Stimulated activated CD4-positive, alpha-beta T cell treated with anti-CD3 and anti-CD28 coated beads, Interleukin-4, amount 100 ng/mL, for 1 hour (primary cell): ENCODE measurements at places on chromosomes 12 and 14.
A peak's percentile ranks its signal among the peaks of the same experiment; 100 is the strongest.

DNA sequence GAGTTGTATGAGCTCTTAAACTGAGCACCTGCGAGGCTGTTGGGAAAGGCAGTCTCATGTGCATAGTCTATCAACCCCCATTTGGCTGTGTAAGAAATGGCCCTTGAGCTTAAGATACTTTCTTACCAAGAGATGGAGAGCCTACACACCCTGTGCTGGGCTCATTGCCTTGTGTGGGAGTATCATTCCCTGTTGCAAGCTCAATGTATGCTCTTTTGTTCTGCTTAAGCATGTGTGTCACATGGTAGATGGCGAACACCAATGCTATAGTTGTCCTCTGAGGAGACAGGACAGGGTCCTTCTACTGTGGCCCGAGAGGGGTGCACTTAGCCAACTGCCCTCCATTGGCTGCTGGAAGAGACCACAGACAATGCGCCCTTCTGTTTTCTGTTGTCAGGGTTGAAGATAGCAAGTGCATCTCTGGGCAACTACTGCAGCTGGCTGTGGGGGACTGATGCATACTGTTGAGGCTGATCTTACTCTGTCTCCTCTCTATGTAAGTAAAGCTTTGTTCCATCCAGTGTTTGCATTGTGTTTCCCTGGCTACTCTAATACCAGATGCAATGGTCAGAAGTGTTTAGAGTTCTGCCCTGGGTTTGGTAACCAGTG lies 79.5 kb downstream of the PTPRB start:
- DNase-seq = no peak

GRCh38 chr14:96634896-96635295 lies 132.7 kb downstream of the PAPOLA start:
- DNase-seq = no peak

GRCh38 chr12:103020839-103021238 lies 63.4 kb downstream of the ASCL1 start:
- no peak for DNase-seq

DNA sequence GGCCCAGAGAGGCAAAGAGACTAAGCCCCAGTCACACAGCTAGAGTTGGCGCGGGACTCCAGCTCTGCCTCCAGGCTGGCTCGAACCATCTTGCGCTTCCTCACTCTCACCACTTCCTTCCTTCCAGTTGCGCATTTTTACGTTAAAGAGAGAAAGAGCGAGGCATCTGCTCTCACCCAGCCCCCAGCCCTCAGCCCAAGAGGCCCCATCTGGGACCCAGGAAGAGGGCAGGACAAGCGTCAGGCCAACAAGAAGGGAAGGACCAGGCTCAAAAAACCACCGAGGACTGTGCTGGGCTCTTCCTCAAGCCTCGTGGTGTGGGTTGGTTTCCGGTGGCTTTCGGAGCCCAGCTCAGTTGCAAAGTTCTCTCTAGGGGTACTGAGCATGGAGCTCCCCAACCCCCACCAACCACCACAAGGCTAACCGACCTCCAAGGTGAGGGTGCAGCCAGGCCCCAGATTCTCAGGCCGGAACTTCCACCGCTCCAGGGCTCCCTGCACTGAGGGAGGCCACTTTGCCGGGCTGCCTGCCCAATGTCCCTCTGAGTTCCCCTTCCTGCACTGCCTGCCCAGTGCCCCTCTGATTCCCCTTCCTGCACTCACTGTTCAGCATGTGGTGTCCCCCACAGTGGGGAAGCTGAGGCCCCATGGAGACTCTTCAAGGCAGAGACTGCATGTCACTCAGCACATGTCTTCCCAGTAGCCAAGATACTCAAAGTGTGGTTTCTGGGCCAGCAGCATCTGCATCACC lies 35.9 kb downstream of the TESC start:
- no peak for DNase-seq

GRCh38 chr12:112419297-112420133 lies 768 bp downstream of the PTPN11 start:
- DNase-seq = no peak

DNA sequence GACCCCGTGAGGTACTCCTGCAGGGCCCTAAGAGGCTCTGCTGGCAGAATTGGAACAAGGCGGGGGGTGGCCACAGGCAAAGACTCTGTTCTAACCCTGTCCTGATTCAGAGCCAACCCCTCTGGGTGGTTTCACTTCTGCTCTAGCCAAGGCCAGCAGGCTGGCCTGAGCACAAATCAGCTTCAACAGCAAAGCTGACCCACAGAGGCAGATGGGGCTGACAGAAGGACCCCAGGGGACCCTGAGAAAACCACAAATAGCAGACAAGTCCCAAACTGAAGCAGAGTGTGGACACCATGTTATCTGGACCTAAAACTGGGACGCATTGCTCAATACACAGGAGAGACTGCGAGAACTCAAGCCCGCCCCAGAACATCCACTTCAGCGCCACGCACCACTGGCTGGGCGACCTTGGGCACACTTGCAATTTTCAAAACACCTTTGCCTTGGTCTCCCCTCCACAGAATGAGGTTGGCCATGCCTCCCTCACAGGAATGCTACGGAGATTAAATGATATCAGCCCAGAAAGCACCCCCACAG lies 76.4 kb upstream of the DICER1 start:
- DNase-seq = no peak

DNA sequence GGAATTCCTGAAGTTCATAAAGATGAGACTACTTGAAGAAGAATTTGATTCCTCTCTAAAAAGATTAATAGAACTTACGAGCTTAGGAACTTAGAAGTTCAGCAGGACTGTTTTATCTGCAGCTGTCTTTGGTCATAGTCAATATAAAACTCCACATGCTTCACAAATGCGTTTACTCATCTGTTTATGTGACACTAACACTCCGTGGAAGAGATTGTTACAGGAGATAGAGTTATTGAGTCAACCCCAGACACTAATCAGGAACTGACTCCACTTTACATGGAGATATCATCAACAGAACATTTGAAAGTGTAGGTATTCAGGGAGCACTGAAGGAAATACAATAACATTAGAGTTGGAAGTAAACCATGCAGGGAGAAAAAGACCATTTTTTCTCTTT lies 92.8 kb downstream of the LRFN5 start:
- DNase-seq = no peak

GRCh38 chr14:105497671-105498429 lies 6.8 kb downstream of the TEDC1 start:
- no peak for DNase-seq

DNA sequence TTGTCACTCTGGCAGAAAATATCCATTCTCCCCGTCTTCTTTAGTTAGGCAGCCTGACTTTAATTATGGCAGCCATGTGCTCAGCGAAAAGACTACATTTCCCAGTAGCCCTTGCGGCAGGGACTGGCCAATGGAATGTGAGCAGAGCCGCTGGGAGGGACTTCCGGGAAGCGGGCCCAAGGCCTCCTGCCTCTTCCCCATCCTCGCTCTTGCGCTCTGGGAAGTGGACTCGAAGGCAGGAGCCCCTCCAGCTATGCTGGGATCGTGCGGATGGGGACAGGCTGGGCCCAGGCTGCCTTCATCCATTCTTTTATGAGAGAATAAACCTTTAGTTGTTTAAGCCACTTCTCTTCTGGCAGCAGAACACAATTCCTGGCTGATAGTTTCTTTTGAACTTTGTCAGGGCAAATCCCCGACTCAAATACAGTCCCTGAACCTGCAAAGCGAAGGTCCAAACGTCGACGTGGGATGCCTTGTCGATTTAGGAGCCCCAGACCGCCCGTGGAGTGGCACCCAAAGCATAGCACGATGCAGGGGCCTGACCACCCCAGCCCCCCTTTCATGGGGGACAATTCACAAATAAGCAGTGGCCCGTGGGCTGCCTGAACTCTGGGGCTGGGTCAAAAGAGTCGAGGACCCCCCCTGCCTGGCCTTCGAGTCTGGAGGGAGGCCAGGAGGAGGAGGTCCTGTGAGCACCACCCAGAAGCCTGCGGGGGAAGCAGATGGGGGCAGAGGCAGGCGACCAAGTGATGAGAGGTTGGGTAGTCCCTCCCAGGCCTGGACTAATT lies 15.6 kb upstream of the LRTM2 start:
- peak; percentile 84 for DNase-seq

DNA sequence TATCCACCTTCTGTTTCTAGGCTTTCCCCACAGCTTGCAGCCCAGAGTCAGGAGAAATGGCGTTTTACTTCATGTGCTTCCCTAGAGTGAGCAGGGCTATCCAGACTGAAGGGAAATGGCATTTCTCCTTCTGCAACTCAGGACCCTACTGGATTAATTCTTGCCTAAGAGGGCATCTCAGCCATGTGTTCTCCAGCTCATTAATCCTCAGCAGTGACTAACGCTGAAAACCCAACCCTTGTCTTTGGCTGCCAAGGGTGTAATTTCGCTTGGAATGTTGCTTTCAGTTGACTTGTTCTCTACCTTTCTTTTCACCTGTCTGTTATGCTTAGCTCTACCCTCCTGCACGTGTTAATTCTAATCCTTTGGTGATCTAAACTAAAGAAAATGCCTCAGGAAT lies 21.0 kb upstream of the EMP1 start:
- DNase-seq = no peak

GRCh38 chr14:94390372-94391086 lies 2.1 kb upstream of the SERPINA1 start:
- DNase-seq = no peak

GRCh38 chr14:91038439-91038838 lies 22.0 kb downstream of the RPS6KA5 start:
- no peak for DNase-seq

DNA sequence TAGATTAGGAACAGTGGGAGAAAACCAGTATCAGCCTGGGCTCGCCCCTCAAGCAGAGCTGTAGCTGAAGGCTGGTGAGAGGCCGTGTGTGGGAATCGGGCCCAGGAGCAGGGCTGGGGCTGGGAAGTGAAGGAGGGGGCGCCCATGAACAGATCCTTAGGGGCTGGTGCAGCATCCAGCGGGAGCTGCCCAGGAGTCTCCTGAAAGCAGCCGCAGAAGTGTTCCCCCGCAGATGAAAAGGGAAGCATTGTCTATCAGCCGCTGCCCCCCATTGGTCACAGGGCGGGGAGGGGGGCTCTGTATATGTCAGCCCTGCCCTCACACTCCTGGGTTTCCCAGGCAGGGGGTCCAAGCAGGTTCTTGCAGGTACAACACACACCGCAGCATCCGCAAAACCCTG lies 15.6 kb upstream of the RFLNA start:
- no peak for DNase-seq

GRCh38 chr14:68020999-68021663 lies 201.6 kb downstream of the RAD51B start:
- DNase-seq = no peak

DNA sequence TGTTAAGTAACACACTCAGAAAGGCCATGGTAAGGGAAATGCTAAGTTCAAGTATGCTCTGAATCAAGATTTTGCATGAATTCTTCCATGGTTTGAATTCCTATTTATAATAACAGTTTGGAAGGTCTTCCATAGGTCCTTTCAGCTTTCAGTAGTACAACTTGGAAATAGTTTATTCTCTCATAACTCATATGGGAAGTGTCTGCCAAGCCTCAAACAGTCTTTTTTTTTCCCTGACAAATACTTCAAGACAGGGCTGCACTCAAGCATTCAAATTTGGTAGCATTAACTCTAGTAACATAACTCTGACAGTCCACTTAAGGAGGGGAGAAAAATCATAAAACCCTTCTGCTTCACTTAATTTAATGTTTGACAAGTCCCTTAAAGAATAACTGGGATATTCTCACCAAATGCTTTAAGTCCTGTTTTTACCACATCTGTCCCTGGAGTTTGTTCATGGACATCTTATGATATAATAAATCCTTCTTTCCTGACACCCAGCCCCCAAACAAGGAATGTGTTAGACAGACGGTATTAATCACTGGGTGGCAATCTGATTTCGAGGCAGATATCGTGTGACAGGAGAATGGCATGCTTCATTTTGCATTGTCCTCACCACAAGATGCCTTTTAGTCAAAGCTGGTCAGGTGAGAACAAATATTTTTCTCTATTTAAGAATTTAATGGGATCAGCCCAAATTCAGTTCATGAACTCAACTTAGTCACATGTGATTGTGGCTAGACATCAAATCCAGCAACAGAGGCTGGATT lies 165.7 kb downstream of the BMP4 start:
- no peak for DNase-seq

DNA sequence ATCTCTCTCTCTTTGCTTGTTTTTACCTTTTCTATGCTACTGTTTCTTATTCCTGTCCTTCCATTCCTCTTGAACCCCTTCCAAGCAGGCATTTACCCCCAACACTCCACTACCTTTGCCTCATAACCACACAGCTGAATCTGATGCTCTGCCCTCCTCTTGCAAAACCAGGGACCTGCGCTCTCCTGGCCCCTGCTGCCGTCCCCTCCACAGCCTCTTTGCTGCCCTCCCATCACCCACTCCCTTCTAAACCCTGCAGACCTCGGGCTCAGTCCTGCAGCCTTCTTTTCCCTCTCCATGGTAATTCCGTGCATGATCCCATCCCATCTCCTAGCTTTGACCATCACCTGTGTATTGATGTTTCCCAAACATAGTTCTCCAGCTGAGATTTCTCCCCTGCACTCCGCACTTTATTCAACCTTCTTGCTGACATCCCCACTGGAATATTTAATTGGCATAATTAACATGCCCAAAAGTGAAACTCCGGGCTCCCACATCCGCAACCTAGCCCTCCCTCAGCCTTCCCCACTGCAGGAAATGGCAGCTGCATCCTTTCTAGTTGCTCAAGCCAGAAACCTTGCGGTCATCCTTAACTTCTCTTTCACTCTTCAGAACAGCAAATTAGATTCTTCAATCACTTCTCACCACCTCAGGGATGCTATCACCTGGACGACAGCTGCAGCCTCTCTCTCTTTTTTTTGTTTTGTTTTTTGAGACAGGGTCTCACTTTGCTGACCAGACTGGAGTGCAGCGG lies 16.0 kb downstream of the FIGNL2 start:
- no peak for DNase-seq

GRCh38 chr12:92110083-92110640 lies 35.5 kb downstream of the BTG1 start:
- no peak for DNase-seq

DNA sequence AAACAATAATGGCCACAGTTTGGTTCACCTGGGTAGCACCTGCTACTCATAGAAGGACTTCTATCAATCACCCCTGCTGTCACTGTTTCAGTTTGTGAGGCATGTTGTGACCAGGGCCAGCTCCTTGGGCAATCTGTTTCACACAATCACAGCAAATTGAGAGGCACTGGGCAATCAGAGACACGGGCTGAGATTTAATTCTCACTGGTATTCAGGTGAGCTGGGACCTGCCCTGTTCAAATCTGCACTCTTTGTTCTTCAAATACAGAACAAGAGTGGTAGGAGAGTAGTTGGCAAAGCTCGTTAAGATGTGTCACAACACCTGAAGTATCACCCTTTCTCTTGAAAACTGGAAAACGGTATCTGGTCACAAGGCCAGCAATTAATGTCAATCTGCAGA lies 57.8 kb upstream of the NAP1L1 start:
- no peak for DNase-seq
